ENCODE measurements at places on chromosomes 2 and 18.

- no peak for DNase-seq
Observed at GRCh38 chr2:179985163-179985820, 21.8 kb downstream of the CWC22 start.

- DNase-seq, result no peak
Observed at GRCh38 chr2:209734805-209735204, 36.8 kb upstream of the UNC80 start.

DNA sequence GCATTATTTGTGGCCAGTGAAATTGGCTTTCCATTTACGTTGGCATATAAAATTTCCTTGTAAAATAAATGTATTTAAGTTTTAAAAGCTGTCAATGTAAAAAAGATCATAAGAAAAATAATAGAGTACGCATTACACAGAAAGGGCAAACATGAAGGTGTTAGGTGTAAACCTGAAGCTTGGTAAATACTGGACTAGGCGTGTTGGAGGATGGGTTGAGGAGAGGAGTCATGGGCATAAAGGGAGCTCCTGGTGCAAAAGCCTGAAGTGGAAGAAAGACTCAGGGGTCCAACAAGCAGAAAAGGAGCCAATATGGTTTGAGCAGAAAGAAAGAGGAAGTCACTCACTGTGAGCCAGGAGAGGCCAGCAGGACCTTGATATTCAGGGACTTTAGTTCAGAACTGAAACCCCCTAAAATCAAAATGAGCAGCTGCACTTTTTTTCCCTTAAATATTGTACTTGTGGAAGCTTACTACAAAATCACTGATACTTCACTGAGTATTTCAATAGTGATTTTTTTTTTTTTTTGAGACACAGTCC, 24.4 kb downstream of the SP5 start:
- no peak for DNase-seq

GRCh38 chr2:101121174-101121573, 30.0 kb downstream of the TBC1D8 start:
- DNase-seq, result no peak
